CD4-positive, alpha-beta T cell treated with Interleukin-4 for 4 hours (primary cell): ENCODE measurements at places on chromosomes 12 and 14.

DNA sequence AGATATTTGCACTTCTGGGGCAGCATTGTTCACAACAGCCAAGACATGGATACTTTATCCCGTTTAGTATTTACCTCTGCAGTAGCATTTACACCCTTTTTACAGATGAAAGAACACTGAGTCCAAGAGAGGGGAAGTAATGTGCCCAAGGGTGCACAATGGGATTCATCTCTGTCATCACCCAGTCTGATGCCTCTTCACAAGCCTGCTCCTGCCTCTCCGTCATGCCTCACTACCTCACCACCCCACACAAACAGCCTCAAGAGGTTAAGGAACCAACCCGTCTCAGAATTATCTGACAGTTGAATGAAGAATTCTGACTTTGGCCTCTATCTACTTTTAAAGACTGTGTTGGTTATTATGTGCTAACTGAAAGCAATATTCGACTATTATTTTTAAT, 368.4 kb downstream of the ATP23 start:
- no peak for DNase-seq

GRCh38 chr14:42513837-42514236, 907.2 kb downstream of the LRFN5 start:
- no peak for DNase-seq

GRCh38 chr12:97555547-97556187, 93.1 kb downstream of the RMST start:
- no peak for DNase-seq

GRCh38 chr12:33529810-33530209, 90.2 kb upstream of the SYT10 start:
- no peak for DNase-seq
